ENCODE measurements at places on chromosomes 2 and 18.

- no peak for DNase-seq
These were observed 26.5 kb upstream of the KCNF1 start for GRCh38 chr2:10885094-10885860.

GRCh38 chr2:8805278-8806210 is 31.9 kb downstream of the KIDINS220 start:
- no peak for DNase-seq

- no peak for DNase-seq
These were observed 186.0 kb upstream of the RMP24 start for GRCh38 chr18:35786365-35787042.

DNA sequence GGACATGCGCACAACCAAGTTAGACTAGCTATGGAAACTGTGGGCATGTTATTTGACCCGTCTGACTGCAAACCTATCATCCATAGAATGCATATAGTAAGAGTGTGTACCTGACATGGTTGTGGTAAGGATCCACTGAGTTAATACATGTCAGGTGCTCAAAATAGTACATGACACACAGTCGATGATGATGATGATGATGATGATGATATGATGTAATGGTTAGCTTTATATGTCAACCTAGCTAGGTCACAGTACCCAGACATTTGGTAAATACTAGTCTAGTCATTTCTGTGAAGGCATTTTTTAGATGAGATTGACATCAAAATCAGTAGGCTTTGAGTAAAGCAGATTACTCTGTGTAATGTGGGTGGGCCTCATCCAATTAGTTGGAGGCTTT is 204.1 kb downstream of the AFF3 start:
- DNase-seq: no peak

GRCh38 chr2:133072837-133073694 is 403.1 kb upstream of the LYPD1 start:
- no peak for DNase-seq

GRCh38 chr18:58966704-58967103 is 102.0 kb downstream of the ZNF532 start:
- DNase-seq: no peak

- DNase-seq: no peak
These were observed 14.7 kb downstream of the FAM228A start for GRCh38 chr2:24189551-24189950.

GRCh38 chr2:238696331-238696730 is 151.6 kb upstream of the TWIST2 start:
- DNase-seq: no peak
